Heart left ventricle (tissue), 16 donors: ENCODE measurements at places on chromosomes 5 and 9. TPM values are rescaled to one million over a fixed set of nuclear protein-coding genes. Genes with fewer than 3 reads are reported as not detected.

REEP2 gene
- total RNA-seq, result 1.6 TPM

GLRA1 gene
- total RNA-seq, result not detected

ADGRD2 gene
- total RNA-seq, result not detected

ANKRD31 gene
- 0.07 TPM for total RNA-seq

CANX gene
- total RNA-seq, result 532 TPM

FOXD4 gene
- not detected for total RNA-seq

ITK gene
- 2.9 TPM for total RNA-seq

SDHA gene
- total RNA-seq, result 422 TPM

GABRA1 gene
- total RNA-seq, result not detected

DNA sequence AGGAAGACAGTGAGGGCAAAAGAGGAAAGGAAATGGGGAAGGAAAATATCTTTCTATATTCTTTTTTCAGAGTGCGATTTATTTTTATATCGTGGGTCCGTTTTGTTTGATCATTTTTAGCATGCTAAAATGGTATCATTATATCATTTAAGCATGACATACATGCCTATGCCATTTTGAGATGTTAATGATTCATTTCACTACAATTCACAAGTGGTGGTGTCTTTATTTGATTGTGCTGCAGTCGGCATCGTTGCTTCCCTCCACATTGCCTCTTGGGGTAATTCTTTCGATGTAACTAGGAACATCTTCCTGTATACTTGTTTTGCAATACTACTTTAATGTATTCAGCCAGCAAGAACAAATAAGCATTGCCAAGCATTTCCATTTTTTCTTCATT lies 145.2 kb downstream of the CFAP90 start:
- no peaks in the 10 kb centered on the region for H3K27me3 ChIP-seq
- no peak overlapping the region for H3K27ac ChIP-seq
- no peaks in the 10 kb centered on the region for H3K4me1 ChIP-seq
- DNase-seq, result no peak
- no peak overlapping the region for H3K4me3 ChIP-seq

- H3K4me1 ChIP-seq, result peaks cover 25% of the 10 kb centered on the region
- no peaks in the 10 kb centered on the region for H3K36me3 ChIP-seq
- H3K27ac ChIP-seq, result peak overlapping the region; percentile 78
- DNase-seq, result no peak
- no peaks in the 10 kb centered on the region for H3K27me3 ChIP-seq
These were observed 784 bp upstream of the MSANTD3 start for GRCh38 chr9:100426189-100426529.

- H3K27ac ChIP-seq, result no peak overlapping the region
- H3K4me3 ChIP-seq, result no peak overlapping the region
- no peaks in the 10 kb centered on the region for H3K27me3 ChIP-seq
- no peaks in the 10 kb centered on the region for H3K36me3 ChIP-seq
- DNase-seq, result no peak
- H3K4me1 ChIP-seq, result no peaks in the 10 kb centered on the region
These were observed 935.1 kb upstream of the WWC1 start for GRCh38 chr5:167356374-167356773.

DNA sequence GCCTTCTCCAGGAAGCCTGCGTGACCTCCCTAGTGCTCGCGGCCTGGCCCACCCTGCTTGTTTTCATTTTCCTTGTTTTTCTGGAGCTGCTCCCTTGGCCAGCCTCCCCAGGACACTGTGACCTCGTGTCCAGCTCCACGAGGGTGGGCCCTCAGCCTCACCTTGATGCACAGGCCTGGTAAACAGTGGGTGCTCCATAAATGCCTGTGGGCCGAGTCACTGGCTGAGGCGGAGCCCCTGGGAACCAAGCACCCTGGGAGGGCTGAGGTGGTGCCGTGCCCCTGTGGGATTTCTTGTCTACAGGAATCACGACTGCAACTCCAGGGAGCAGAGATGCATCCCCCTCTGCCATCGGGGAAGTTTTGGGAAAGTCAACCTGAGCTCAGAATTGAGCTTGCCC lies 17.2 kb downstream of the FAM163B start:
- no peaks in the 10 kb centered on the region for H3K4me1 ChIP-seq
- H3K4me3 ChIP-seq, result no peak overlapping the region
- no peaks in the 10 kb centered on the region for H3K27me3 ChIP-seq
- no peak for DNase-seq
- H3K36me3 ChIP-seq, result no peaks in the 10 kb centered on the region

- no peak overlapping the region for H3K4me3 ChIP-seq
- no peaks in the 10 kb centered on the region for H3K36me3 ChIP-seq
- no peaks in the 10 kb centered on the region for H3K27me3 ChIP-seq
These were observed 416.3 kb downstream of the NR2F1-AS1 start for GRCh38 chr5:93164690-93165089.

DNA sequence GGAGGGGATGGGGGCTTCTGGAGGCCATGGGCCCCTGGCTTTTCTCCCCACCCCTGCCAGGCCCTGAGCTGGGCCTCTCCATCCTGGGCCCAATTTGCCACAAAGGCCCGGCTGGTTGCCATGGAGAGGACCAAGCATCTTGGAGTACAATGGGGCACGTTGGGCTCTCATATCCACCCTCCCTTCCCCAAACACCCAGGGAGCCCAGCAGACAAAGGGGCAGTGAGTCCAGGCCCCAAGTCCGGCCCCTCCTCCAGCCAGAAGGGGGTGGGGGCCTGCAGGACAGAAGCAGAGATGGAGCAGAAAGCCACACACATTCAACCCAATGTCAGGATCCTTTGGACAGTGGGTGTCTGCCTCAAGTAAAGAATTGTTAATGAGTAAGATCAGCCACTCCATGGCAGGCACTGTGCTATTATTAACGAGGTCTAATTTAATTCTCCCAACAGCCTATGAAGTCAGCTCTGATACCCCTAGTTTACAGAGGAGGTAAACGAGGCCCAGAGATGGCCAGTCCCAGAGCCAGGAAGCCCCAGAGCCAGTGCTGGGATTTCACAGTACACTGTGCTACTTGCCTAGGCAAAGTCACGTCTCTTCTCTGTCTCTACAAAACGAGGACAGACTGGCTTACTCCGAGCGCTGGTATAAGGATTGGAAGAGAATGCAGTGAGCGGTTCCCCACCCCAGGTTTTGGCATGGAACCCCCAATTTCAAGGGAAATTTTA lies 2.3 kb downstream of the CRB2 start:
- peaks cover 5% of the 10 kb centered on the region for H3K4me1 ChIP-seq
- no peak overlapping the region for H3K27ac ChIP-seq
- no peak overlapping the region for H3K4me3 ChIP-seq
- H3K36me3 ChIP-seq, result no peaks in the 10 kb centered on the region

DNA sequence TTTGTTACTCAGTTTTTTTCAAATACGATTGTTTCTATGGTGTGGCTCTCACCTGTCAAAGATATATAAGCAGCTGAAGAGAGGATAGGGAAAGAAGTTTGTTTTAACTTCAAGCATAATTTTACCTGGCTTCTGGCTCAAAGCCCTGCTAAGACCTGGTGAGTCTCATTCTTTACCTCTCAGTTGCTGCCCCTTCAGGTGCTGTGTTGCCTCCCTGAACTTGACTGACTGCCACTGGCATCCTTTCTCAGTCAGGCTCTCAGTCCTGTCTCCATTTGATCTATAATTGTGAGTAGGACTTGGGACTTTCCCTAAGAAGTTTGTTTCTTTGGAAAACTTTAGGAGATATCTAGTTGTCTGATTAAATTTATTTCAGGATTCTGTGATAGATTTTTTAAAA lies 249.6 kb downstream of the IZUMO3 start:
- H3K4me1 ChIP-seq, result no peaks in the 10 kb centered on the region
- no peak overlapping the region for H3K27ac ChIP-seq
- no peaks in the 10 kb centered on the region for H3K36me3 ChIP-seq
- no peak overlapping the region for H3K4me3 ChIP-seq
- no peaks in the 10 kb centered on the region for H3K27me3 ChIP-seq

- H3K36me3 ChIP-seq, result no peaks in the 10 kb centered on the region
- no peaks in the 10 kb centered on the region for H3K4me1 ChIP-seq
- H3K4me3 ChIP-seq, result no peak overlapping the region
- no peaks in the 10 kb centered on the region for H3K27me3 ChIP-seq
These were observed 126.1 kb upstream of the PITX1 start for GRCh38 chr5:135160036-135160675.

DNA sequence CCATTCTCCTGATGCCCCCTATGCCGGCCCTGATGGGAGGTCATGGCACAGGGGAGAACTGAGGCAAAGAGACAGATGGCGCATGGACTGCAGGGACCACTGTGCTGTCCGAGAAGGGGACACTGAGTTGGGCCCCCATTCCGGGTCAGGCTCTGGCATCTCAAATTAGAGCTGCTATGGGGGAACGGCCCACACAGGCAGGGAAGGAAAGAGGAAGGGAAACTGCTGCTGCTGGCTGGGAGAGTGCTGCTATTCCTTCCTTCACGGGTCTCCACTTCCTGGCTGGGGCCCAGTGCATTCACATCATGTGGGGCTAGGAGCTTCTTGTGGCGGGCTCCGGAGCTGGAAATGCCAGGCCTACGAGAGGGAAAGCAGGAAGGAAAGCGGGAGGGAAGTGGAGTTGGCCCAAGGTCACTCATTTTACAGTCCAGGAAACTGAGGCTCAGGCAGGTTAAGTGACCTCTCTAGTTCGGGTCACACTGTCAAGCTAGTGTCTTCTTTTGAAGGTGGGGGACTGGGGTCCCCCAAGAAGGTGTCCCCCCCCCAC lies 1.3 kb upstream of the CARD19 start:
- peak; percentile 70 for DNase-seq
- no peaks in the 10 kb centered on the region for H3K27me3 ChIP-seq
- peaks cover 55% of the 10 kb centered on the region for H3K4me1 ChIP-seq

- no peaks in the 10 kb centered on the region for H3K27me3 ChIP-seq
- H3K27ac ChIP-seq, result no peak overlapping the region
- H3K4me1 ChIP-seq, result peaks cover 2% of the 10 kb centered on the region
- H3K36me3 ChIP-seq, result no peaks in the 10 kb centered on the region
- DNase-seq, result no peak
These were observed 204.9 kb downstream of the GABBR2 start for GRCh38 chr9:98503867-98504266.

DNA sequence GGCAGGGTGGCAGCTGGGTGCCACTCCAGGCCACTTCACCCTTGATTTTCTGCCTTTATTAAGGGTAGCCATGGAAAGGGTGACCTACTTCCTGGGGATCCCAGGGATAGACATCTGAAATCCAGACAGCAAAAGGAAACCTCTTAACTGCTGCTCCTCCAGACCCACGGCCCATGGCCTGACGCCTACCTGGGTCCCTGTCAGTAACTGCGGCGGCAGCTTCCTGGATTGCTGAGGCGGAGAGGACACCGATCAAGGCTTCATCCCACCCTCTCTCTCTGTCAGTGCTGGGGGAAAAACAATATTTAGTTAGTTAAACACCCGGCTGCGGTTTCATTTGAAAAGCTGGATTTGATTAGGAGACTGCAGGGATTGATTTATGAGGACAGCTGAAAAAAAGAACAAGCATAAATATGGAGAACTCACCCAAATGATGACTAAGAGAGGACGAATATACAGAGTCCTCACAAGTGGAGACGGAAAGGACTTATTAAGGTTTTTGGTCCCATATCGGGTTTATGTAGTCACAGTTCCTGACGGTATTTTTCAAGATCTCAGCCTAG lies 158.7 kb upstream of the KLF4 start:
- no peaks in the 10 kb centered on the region for H3K27me3 ChIP-seq
- H3K4me3 ChIP-seq, result no peak overlapping the region
- no peaks in the 10 kb centered on the region for H3K36me3 ChIP-seq
- no peak for DNase-seq
- H3K4me1 ChIP-seq, result peaks cover 17% of the 10 kb centered on the region
- H3K27ac ChIP-seq, result no peak overlapping the region

- no peaks in the 10 kb centered on the region for H3K36me3 ChIP-seq
- H3K27me3 ChIP-seq, result no peaks in the 10 kb centered on the region
- H3K27ac ChIP-seq, result no peak overlapping the region
- H3K4me1 ChIP-seq, result no peaks in the 10 kb centered on the region
- no peak for DNase-seq
These were observed 153.1 kb downstream of the PCSK1 start for GRCh38 chr5:96279801-96280542.

GRCh38 chr5:113038136-113038535 lies 61.5 kb downstream of the DCP2 start:
- no peak for DNase-seq
- no peak overlapping the region for H3K4me3 ChIP-seq
- H3K4me1 ChIP-seq, result peaks cover 8% of the 10 kb centered on the region
- H3K36me3 ChIP-seq, result peaks cover 15% of the 10 kb centered on the region
- no peaks in the 10 kb centered on the region for H3K27me3 ChIP-seq

- H3K36me3 ChIP-seq, result peaks cover 66% of the 10 kb centered on the region
- H3K27me3 ChIP-seq, result no peaks in the 10 kb centered on the region
- H3K4me3 ChIP-seq, result no peak overlapping the region
- H3K4me1 ChIP-seq, result no peaks in the 10 kb centered on the region
These were observed 29.0 kb downstream of the ANGPTL2 start for GRCh38 chr9:127093319-127094020.

GRCh38 chr5:51599587-51599986 lies 216.3 kb downstream of the ISL1 start:
- H3K27me3 ChIP-seq, result no peaks in the 10 kb centered on the region
- H3K4me1 ChIP-seq, result no peaks in the 10 kb centered on the region
- no peak for DNase-seq
- H3K4me3 ChIP-seq, result no peak overlapping the region
- H3K36me3 ChIP-seq, result no peaks in the 10 kb centered on the region

GRCh38 chr5:120465436-120465961 lies 1.4 kb downstream of the PRR16 start:
- peak; percentile 56 for DNase-seq
- H3K4me1 ChIP-seq, result peaks cover 16% of the 10 kb centered on the region
- H3K27ac ChIP-seq, result peak overlapping the region; percentile 87
- no peaks in the 10 kb centered on the region for H3K27me3 ChIP-seq
- H3K4me3 ChIP-seq, result peak overlapping the region; percentile 87
- no peaks in the 10 kb centered on the region for H3K36me3 ChIP-seq

- DNase-seq, result no peak
- no peak overlapping the region for H3K4me3 ChIP-seq
- H3K27me3 ChIP-seq, result no peaks in the 10 kb centered on the region
- H3K27ac ChIP-seq, result no peak overlapping the region
These were observed 95.6 kb downstream of the HSPA4 start for GRCh38 chr5:133147411-133147810.

DNA sequence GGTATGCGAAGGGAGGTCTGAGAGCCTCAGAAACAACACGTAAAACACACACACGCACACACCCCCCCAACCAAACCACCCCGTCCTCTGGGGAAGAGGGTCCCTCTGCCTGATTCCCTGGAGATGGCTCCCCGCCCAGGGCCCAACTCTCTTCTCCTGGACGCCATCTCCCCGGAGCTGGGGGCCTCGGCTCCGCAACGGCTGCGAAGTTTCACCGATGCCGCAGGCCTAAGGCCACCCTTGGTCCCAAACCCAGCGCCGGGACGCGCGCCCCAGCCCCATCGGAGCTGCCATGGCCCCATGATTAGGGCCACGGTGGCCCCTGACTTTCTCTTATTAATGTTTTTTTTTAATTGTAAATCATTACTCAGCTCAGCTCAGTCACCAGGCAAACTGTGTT lies 181.4 kb upstream of the TBCA start:
- no peak overlapping the region for H3K27ac ChIP-seq
- no peaks in the 10 kb centered on the region for H3K4me1 ChIP-seq
- no peak for DNase-seq
- H3K27me3 ChIP-seq, result peaks cover 70% of the 10 kb centered on the region
- no peak overlapping the region for H3K4me3 ChIP-seq

DNA sequence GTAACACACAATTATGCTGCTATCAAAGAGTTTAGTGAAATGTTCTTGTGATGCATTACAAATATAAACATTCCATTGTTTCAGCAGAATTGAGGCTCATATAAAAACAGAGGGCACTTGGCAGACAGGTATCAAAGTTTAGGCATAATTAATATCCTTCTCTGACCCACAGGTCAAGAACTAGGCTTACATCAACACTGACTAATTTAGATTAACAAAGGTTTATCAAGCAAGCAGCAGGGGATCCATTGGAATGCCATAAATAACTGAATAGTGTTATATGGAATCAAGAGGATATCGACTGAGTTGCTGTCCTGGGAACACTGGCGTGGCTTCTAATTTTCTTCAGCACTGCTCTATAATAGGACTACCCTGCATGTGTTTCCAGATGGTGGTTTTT lies 414.5 kb upstream of the ARRDC3 start:
- no peak overlapping the region for H3K4me3 ChIP-seq
- H3K36me3 ChIP-seq, result no peaks in the 10 kb centered on the region
- no peak for DNase-seq
- no peaks in the 10 kb centered on the region for H3K27me3 ChIP-seq
- no peak overlapping the region for H3K27ac ChIP-seq
